GM13976 (cell line): ENCODE measurements at places on chromosomes 13 and 19.

GRCh38 chr13:31731921-31732320 lies 7.4 kb upstream of the RXFP2 start:
- no peak for DNase-seq

DNA sequence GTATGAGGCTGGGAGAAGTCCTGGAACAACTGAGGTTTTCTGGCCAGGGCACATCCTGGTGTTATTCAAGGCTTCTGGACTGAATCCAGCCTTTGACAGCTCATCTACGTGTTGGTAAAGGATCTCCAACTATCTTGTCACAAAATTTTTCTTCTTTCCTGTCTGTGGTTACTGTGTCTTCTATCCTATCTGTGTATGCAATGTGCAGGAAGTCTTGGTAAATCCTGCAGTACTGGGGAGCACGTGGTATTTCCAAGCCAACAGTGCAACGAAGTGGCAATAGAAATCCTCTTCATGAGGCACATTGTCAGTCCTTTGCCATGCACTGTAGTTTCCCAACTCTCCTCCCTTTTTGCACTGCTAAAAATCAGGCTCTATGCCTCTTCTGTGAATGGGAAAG lies 86.7 kb downstream of the ZNF100 start:
- DNase-seq: no peak

GRCh38 chr13:46572752-46573431 lies 19.9 kb downstream of the LRCH1 start:
- DNase-seq: no peak

- DNase-seq: no peak
Measured at GRCh38 chr13:26019251-26019650, 32.6 kb downstream of the SHISA2 start.

- DNase-seq: no peak
Measured at GRCh38 chr13:19604306-19604705, 29.2 kb upstream of the MPHOSPH8 start.

DNA sequence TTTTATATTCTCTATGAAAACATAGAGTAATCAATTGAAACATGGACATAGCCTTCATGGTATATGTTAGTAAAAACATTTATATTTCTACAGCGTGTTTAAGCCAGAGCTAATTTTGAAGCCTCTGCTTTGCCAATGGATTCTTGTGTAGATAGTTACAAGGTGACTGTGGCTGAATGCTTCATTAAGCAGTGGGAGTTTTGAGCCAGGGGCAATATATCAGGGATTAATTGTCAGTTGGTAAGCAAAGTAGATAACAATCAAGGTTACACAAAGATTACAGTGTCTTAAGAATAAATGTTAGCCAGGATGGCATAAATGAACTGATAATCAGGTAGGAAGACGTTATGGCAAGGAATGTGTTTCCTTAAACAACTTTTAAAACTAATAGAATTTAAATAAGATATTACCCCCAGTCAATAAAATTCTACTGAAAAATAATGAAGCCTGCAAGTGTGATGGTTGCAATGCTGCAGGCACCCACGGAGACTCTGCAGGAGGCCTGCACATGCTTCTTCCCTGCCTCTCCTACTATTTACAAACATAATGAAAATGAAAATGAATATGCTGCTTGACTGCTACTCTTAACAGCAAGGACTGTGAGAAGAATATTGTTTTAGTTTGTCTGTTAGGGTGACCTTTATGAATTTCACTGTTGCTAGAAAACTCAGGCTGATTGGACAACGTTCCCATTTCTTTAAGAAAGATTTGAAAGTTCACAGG lies 588.5 kb downstream of the GPC5 start:
- DNase-seq: no peak

DNA sequence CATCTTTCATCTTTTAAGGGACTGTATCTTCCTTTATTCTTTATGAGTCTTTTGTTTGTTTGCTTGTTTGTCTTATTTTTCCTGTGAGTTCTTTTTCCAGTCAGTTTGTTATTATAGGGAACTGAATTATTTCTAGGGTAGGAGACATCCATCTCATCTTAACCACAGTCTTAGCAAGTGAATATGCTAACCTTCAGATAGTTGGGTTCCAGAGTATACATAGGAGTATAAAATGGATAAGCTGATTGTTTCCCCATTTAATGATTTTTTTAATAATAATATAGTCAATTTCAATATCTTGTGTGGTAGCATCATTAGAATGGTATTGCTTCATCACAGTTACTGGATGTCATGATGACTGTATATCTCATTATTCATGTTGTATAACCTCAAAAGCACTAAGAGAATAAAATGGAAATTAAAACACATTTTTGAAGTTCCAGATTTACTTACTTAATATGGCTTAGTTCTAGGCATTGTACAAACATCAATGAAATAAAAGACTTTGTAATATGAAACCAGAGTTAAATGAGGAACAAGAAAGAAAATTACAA lies 33.0 kb downstream of the GPC6 start:
- no peak for DNase-seq

DNA sequence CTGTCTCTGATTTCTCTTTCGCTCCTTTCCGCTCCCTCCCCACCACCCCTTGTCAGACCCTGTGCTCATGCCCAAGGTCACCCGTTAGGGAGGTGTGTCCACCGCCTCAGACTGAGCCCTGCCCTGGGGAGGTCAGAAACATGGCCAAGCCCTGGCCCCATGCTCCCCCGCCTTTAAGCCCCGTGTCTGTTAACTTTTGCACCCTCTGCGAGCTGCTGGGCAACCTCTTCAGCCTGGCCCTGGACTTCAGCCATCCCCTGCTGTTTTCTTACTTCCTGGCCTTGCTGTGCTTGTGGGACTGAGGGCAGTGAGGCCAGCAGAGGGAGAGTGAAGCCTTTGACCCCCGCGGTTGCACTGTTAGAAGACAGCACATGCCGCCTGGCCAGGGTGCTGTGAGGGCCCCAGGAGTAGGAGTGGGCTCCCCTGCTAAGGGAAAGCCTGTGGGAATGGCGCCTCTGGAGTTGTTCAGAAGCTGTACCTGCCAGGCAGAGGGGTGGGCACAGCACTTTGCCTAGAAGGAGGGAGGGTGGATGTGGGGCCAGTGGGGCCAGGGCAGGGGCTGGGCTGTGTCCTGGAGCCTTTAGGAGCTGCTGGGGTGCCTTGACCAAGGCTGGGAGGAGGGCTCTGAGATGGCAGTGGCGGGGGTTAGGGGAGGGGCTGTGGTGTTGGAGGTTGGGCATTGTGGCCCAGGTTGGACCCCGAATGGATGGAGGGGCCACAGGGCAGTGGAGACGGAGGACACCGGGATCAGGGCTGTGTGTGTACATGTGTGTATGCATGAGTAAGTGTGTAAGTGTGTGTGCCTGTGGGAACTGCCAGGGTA lies 7.9 kb downstream of the UPF1 start:
- no peak for DNase-seq

- peak; percentile 37 for DNase-seq
Measured at GRCh38 chr13:20901668-20902437, 693 bp downstream of the XPO4 start.
